Calu3 (cell line): ENCODE measurements at places on chromosomes 6 and 20. TPM values are rescaled to one million over a fixed set of nuclear protein-coding genes. Genes with fewer than 3 reads are reported as not detected.
A peak's percentile ranks its signal among the peaks of the same experiment; 100 is the strongest.

DNA sequence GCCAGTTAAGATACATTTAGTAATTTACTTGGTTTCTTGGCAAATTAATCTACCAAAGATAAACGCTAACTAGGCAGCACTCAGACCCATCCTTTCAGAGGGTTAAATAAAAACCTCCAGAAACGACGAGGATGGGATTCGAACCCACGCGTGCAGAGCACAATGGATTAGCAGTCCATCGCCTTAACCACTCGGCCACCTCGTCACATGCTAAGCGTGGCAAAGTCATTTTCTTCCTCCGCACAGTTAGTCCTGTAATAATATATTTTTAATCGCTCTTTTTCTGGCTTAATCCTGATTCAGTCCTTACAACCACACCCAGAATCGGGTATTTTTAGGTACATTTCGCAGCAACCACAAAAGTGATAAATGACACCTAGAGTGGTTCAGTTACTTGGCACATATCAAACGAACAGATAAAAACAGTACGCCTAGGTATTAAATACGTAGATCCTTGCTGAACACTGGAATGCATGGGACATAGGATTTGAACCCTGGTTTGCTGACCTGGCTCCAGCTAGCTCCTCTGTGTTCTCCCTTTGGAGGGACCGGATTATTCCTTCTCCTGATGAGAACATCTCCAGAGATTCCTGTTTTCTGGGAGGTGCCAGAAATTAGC is 71.6 kb downstream of the GPX5 start:
- H3K4me3 ChIP-seq: peak overlapping the region; percentile 83
- H3K4me1 ChIP-seq: peaks cover 12% of the 10 kb centered on the region
- DNase-seq: peak; percentile 81
- H3K27ac ChIP-seq: peak overlapping the region; percentile 78
- no peaks in the 10 kb centered on the region for H3K27me3 ChIP-seq
- H3K36me3 ChIP-seq: peaks cover 20% of the 10 kb centered on the region

GRCh38 chr20:10731190-10731965 is 57.6 kb upstream of the JAG1 start:
- H3K27ac ChIP-seq: no peak overlapping the region
- H3K27me3 ChIP-seq: no peaks in the 10 kb centered on the region
- H3K36me3 ChIP-seq: no peaks in the 10 kb centered on the region
- no peak overlapping the region for H3K4me3 ChIP-seq
- H3K4me1 ChIP-seq: peaks cover 23% of the 10 kb centered on the region
- no peak for DNase-seq

GRCh38 chr6:56657354-56657753 is 14.7 kb upstream of the DST start:
- H3K4me3 ChIP-seq: no peak overlapping the region
- no peak for DNase-seq
- peaks cover 60% of the 10 kb centered on the region for H3K4me1 ChIP-seq
- no peak overlapping the region for H3K27ac ChIP-seq
- H3K27me3 ChIP-seq: no peaks in the 10 kb centered on the region

GRCh38 chr6:20790032-20790791 is 256.0 kb downstream of the CDKAL1 start:
- H3K27me3 ChIP-seq: no peaks in the 10 kb centered on the region
- H3K4me1 ChIP-seq: no peaks in the 10 kb centered on the region
- H3K27ac ChIP-seq: no peak overlapping the region
- no peak overlapping the region for H3K4me3 ChIP-seq

GRCh38 chr6:143842461-143842901 is 657 bp upstream of the LTV1 start:
- peak overlapping the region; percentile 82 for H3K4me3 ChIP-seq
- H3K27me3 ChIP-seq: no peaks in the 10 kb centered on the region
- H3K27ac ChIP-seq: peak overlapping the region; percentile 66
- no peak for DNase-seq

DNA sequence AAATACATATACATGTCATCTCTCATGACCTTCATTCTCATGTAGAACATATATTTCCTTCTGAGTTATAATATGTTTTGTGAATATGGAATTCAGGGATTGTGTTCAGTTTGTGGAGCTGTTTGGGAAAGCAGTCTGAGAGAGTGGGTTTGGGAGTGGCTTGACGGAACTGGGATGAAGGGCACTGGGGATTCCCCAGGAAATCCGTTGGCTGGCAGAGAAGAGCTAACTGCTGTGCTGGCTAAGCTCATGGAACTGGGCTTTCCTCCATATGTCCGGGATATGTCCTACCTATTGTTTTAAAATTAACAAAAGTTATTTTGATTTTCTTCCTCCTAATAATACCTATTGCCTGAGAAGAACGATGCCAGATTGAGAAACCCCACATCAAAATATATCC is 359.5 kb upstream of the FLRT3 start:
- H3K27ac ChIP-seq: no peak overlapping the region
- DNase-seq: no peak
- no peaks in the 10 kb centered on the region for H3K4me1 ChIP-seq
- H3K4me3 ChIP-seq: no peak overlapping the region

The GNMT gene
- total RNA-seq: 0.45 TPM in 1 of 2 replicates, not detected in the other
